SK-MEL-5 (cell line): ENCODE measurements at places on chromosomes 11 and 22.

DNA sequence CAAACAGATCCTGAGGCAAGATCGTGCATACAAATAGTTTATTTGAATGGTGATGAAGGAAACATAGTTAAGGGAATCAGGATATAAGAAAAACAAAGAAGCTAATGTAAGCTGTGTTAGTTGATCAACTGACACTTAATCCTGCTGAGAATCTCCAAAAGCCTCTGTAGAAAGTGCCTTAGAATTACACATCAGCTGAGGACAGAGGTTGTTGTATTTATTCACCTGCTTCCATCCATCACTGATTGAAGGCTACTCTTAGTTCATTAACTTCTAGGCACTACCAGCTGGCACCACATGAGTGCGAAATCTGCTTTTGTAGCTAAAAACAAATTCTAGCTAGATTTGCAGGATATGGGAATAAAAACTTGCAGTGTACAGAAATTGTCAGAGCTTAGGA lies 1082.0 kb upstream of the CNTN5 start:
- DNase-seq, result no peak

DNA sequence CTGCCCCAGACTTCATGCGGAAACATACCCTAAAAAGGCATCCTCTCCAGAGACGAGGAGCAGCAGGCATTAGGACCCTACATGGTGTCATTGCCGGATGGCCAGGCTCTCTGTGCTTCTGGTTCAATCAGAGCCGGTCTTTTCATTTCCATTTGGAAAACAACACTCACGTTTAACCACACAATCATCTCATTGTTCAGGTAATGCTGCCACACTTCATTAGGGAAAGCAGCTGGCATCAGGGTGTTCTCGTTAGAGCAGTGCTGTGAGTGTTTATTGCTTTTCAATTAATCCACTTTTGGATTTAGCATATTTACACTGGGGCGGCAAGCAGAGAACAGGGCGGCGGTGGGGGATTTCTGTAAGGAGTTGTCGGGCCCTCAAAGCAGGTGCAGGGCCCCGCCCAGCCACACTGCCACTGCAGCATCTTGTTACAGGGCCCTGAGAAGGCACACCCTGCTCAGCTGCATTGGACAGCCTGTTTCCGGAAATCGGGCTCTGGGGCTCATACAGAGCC lies 338.6 kb downstream of the SHANK2 start:
- DNase-seq, result no peak

GRCh38 chr22:31954535-31955523 lies 10.5 kb downstream of the YWHAH start:
- DNase-seq, result no peak

DNA sequence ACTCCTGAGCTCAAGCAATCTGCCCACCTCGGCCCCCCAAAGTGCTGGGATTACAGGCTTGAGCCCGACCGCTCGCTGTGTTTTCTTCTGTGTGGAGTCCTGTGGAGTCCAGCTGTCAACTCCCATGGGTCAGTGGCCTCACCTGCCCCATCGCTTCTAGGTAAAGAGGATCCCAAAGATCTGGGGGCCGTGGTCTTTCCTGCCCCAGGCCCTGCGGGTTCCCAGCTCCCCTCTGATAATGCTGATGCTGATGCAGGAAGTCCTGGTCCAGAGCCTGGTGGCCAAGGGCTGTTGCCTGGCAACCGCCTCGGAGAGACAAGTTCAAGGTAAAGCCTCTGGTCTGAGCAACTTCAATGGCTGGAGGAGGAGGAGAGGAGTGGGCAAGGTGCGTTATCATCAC lies 9.6 kb downstream of the SSTR3 start:
- no peak for DNase-seq

DNA sequence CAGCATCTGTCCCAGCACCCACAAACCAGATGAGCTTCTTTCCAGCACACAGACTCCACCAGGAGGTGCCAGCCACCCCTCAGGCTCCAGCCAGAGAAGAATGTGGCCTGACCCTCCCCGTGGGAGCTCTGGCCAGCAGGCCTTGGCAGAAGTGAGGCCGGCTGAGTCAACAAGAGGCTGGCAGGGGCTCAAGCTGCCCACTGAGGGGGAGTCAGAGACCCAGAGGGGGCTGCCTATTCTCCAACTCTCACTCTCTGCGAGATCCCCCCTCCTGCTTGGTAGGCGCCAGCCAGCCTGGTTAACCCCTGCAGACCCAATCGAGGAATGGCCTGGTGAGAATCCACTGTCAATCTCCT lies 10.6 kb upstream of the CDC42EP1 start:
- no peak for DNase-seq

DNA sequence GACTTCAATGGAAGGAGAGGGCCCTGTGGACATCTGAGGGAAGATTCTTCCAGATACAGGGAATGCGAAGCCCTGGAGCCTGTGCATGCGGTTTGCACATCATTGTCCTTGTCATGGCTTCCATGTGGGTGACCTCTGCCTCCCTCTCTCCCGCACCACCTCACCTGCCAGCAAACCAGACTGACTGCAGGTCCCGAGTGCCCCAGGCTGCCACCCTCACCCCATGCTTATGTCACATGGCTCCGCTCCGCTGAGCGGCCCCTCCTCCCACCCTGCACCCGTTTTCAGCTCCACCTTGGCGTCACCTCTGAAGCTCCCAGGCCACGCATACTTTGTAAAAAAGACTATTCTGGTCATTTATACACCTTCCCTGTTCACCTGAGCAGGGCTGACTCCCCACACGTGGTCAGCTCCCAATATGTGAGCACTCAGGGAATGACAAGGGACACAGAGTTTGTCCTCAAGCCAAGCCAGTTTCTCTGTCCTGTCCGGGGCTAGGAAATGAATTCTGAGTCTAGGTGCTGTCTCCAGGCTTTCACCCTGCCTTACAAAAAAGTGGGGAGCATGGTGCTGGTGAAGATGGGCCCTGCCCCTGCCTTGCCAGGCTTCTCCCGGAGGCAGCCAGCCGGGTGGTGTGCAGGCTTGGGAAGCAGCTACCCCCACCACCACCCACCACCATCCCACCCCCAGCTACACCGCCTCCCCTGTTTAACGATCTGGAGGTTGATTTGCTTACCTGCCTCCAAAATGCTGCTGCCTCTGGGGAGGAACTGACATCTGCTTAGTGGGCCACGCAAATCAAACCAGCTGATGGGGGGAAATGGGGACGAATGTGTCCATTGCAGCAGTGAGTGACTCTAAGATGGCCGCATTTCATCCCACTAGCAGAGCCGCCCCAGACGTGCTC lies 32.7 kb downstream of the FAM83F start:
- no peak for DNase-seq

DNA sequence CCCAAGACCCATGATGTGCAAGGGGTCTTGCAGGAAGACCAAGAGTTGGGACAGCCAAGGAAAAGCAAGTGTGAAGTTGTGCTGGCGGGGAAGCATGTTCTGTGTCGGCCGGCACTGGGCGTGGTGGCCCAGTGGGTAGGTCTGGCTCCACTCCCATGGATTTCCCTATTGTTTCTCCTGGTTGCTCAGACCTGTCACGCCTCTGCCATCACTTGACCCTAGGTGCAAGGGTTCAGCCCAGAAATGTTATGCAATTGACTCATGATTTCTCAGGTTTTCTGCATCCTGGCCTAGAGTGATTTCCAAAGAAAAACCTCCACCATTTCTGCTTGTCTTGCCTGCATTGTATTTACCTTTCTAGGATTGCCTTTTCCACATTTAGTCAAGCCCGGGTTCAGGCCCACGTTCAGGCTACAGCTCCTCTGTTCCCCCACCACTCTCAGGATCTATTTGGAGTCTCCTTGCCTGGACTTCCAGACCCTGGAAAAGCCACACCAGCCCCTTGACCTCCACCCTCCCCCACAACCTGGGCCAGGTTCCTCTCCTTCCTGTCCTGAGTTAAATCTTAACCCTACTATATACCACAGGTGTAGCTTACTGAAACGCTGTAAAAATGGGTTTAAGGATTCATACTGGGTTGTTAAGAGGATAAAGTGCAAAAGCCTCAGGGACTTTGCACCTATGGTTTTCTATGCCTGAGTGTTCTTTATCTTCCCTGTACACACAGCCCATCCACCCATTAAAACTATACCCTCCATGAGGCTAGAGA lies 17.5 kb upstream of the FOLR1 start:
- DNase-seq, result no peak

- peak; percentile 45 for DNase-seq
Observed at GRCh38 chr22:42365942-42366695, 66.1 kb downstream of the NFAM1 start.

- peak; percentile 79 for DNase-seq
Observed at GRCh38 chr11:46896719-46897406, 21.5 kb downstream of the LRP4 start.

- DNase-seq, result peak; percentile 28
Observed at GRCh38 chr11:27166130-27166529, 125.5 kb downstream of the BBOX1 start.

DNA sequence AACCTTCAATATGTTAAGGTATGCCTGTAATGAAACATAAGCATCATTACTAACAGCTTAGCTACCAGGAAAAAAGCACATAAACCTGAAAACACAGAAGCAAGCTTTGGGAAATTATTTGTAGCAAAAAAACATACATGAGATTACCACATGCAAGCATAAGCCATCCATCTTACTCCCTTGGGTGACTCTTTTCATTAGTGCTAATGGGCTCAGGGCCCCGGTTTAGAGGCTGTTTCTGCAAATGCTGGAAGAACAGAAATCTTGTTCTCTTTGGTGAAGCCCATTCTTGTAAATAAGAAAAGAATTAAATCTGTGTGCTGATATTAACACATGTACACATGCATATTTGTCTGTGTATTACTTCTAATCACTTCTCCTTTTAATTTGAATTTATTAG lies 314.3 kb downstream of the TTC28 start:
- DNase-seq, result no peak

DNA sequence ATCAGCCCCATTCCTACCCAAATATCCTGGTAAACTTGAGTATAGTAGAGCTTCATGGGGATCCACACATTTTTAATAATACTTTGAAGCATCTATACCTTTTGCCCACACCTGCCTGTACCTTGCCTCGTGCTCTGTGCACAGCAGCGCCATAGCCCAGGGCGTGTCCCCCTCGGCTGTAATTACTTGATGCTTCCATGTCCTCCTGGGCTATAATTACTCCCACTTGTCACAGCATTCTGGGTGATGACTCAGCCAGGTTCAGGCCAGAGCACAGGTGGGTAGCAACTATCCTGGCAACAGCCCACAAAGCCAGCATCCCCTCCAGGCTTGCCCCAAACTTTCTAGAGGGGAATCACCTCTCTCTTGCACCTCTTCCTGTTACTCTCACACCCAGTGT lies 23.7 kb upstream of the SLC36A4 start:
- no peak for DNase-seq

- no peak for DNase-seq
Observed at GRCh38 chr11:66853242-66854229, 3.3 kb upstream of the LRFN4 start.

GRCh38 chr11:3815845-3816244 lies 7.5 kb downstream of the PGAP2 start:
- no peak for DNase-seq

GRCh38 chr11:102383839-102384238 lies 36.8 kb downstream of the BIRC2 start:
- DNase-seq, result no peak

- DNase-seq, result no peak
Observed at GRCh38 chr22:42443240-42444076, 11.3 kb upstream of the NFAM1 start.

GRCh38 chr22:47107431-47107830 lies 345.0 kb downstream of the TBC1D22A start:
- DNase-seq, result no peak

- DNase-seq, result no peak
Observed at GRCh38 chr22:26665813-26666231, 8.4 kb downstream of the MIAT start.

- no peak for DNase-seq
Observed at GRCh38 chr11:98561877-98562395, 458.8 kb upstream of the CNTN5 start.

DNA sequence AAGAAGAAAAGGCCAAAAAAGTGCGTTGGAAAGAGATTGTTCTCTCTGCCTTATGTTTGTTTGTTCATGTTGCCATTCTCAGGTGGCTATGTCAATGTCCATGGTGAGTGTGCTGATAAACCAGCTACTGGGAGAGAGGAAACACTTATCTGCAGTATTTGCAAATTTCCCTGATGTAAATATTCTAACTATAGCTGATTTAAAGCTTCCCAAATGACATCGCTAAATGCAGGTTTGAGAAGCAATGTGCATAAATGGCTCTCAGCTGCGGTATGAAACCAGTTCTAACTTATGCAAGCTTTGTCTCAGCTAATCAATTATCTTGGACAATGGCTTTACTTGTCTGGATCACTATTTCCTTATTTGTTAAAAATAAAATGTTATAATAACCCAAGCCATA lies 312.5 kb upstream of the ANO3 start:
- DNase-seq, result no peak

- DNase-seq, result no peak
Observed at GRCh38 chr22:42974223-42974622, 40.7 kb downstream of the PACSIN2 start.

- no peak for DNase-seq
Observed at GRCh38 chr11:47062736-47063135, 113.9 kb downstream of the ARFGAP2 start.

DNA sequence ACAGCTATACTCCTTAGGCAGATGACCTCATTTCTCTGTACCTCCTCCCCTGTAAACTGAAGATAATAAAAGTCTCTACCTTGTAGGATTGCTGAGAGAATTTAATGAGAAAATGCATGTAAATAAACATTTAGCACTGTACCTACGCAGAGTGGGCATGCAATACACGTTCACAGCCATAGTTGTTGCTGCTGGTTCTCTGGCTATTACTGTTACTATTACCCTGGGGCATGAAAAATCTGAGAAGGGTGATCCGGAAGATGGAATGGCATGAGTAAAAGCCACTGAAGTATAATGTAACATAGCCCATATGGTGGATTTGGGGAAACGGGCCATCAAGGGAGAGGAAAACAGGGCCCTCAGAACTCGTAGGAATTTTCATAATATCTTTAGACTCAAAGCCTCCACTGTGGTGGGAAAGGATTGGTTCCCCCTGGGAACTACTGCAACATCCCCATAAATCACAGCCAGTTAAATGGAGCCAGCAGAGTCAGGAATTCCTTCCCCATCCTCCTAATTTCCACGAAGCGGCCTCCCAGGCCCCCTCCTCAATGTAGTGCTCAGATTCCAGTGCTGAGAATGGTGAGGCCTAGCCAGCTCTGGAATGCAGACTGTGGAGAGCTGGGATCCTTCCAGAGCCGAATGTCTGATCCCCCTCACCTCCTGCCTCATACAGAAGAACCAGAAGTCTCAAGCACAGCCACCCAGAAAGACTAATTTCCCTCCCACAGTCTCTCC lies 205.3 kb downstream of the MN1 start:
- no peak for DNase-seq

DNA sequence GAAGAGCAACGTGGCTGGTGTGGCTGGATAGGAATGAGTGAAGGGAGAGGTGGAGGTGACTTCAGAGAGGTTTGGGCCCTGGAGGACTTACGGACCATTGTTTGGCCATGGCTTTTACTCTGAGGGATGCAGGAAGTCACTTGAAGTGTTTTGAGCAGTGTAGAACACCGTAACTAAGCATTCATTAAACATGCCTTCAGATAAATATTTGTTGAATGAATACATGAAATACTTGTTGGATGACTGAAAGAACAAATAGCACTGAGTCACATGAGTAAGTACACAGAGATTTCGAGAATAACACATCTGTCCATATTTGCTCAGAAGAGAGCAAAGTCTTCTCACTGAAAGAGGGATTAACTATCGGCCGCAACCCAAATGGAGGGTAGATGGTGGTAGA lies 182.7 kb upstream of the SNX19 start:
- DNase-seq, result no peak
